ENCODE measurements at places on chromosomes 1 and 21. TPM values are rescaled to one million over a fixed set of nuclear protein-coding genes. Genes with fewer than 3 reads are reported as not detected.

The RGS5 gene
- total RNA-seq, result 0.58 TPM

The CSF1 gene
- total RNA-seq, result 26.2 TPM

The LCE1E gene
- total RNA-seq, result not detected

The HCRTR1 gene
- total RNA-seq, result not detected

The NMNAT1 gene
- 2.4 TPM for total RNA-seq

The SMCP gene
- not detected for total RNA-seq

The CBR3 gene
- 15.5 TPM for total RNA-seq

Data from A549 treated with CpdA at 1 μM for 4 hours (cell line).